Osteoblast (primary cell): ENCODE measurements at places on chromosomes 5 and 9. TPM values are rescaled to one million over a fixed set of nuclear protein-coding genes. Genes with fewer than 3 reads are reported as not detected.

GRCh38 chr5:143315929-143316328 lies 87.6 kb downstream of the NR3C1 start:
- DNase-seq: no peak

The C9orf78 gene
- 30.8 and 41.0 TPM in 2 replicates for total RNA-seq

The SLC6A3 gene
- not detected in 2 replicates for total RNA-seq

DNA sequence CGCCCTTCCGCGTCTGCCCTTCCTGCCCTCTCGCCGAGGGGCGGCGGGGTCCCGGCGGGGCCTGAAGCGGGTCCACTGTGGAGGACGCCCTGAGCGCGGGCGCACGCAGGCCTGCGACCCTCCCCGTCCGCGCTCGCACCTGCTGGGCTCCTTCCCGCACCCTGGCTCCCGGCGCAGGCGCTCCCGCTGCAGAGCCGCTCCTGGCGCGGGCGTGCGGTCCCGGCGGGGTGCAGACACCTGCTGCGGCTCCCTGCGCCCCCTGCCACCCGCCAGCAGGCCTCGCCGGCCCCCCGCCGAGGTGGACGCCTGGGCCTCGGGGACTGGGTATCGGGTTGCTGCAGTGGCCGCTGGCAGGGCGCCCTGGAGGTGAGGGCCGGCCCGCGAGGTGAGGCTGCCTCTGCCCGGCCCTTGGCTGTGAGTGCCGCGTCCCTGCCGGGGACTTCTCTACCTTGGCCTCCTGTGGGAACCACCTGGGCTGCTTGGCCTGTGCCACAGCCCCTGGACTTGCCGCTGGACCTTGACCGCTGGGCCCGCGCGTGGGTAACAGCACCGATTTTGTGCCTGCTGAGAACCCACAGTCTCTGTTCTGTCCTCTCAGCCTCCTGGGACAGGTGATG lies 627 bp downstream of the ARRDC1 start:
- DNase-seq: peak; percentile 86

DNA sequence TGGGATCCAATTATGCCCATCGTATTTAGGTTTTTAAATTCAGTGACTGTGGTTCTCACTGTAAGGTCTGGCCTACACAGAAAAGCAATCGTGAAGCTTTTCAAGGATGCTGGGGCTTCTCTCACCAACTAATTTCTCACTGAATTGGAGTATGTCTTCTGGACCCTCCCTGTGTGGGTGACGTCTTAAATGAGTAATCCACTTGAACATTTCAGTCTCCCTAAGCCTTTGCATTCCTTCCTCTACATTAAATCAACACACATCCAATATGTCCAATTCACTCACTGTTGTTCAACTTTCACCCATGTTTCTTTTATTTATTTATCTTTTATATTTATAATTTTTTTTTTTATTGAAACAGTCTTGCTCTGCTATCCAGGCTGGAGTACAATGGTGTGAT lies 12.5 kb upstream of the BTF3 start:
- DNase-seq: no peak

The SPINK9 gene
- total RNA-seq: not detected in 2 replicates

DNA sequence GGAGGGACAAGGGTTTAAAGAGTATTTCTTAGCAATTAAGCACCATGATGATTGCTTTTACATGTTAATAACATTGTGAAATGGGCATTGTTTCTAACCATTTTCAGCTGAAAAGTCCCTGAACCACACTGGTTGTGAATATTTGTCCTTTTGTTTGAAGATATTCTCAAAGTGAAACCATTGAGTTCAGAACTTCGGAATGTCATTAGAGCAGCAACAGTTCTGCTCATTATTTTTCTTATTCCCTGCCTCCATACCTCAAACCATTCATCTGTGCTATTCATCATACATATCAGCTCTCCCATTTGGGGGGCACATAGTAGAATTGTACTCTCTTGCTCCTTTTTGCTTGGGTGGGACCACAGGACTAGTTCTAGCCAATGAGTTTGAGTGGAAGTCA lies 553.0 kb upstream of the ZNF462 start:
- DNase-seq: no peak

GRCh38 chr5:160419458-160420330 lies 813 bp upstream of the SLU7 start:
- DNase-seq: no peak

The SLC27A6 gene
- not detected in 2 replicates for total RNA-seq

The PCDHA7 gene
- total RNA-seq: 0.59 and 0.72 TPM in 2 replicates

DNA sequence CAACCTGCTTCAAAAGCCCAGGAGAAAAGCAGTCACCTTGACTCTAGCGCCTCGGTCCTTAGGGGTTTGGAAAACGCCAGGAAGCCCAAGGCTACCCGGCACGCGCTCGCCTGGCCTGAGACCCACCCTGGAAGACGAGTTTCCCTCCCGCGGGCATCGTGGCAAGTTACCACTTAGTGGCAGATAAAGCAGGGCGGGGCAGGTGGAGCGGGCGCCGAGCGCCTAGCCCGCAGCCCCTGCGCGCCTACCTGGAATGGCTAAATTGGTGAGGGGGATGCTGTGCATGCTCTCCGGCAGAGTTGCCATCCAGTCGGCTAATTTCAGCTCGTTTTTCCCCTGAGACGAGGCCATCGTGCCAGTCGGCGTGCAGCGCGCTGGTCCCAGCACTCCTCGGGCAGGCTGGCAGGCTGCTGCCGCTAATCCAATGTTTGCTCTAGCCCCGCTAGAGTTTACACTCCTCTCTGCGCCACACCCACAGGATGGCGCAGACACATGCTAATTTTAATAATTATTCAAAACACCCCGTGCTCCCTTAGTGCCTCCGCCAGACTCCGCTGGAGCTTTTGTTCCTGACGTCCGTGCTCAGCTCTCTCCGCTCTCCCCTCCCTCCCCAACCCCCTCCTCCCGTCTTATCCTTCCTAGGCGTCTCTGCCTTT lies at the start of gene PLCXD3:
TSS of gene PLCXD3 (minus strand) at position 426 of the 656 bp plus-strand sequence. CDS start at position 351, 75 bp downstream.
- DNase-seq: no peak
